ENCODE measurements at places on chromosomes 12 and 14.

DNA sequence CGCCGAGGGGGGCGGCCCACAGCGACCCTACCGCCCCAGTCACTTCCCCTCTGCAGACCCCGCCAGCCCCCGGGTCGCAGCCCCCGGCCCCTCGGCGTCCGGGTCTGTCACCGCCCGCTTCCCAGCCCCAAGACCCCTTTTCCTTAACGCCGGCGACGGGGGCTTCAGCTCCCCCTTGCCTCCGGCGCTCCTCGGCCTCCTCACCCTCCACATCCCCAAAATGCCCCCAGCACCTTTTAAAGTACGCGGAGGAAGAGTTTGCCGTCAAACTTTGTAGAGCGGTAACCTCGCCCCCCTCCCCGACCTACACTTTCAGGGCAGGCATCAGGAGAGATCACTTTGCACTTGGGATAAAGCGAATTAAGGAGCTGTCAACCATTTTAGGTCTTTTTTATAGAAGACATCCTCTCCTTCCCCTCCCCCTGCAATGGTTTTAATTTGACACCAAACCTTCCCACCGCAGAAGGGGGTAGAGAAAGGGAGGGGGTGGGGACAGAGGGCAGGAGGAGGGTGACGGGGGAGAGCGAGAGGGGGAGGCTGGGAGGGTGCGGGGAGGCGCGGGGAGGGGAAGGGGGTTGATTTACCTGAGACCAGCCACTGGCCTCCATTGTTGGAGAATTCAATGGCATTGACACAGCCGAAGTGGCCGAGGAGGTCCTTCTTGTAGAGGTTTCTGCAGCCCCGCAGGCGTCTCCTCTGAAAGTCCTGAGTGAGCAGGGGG lies 578 bp downstream of the DCAF5 start:
- DNase-seq = peak; percentile 32

- DNase-seq = no peak
These were observed 4.8 kb upstream of the AEBP2 start for GRCh38 chr12:19434538-19434937.

DNA sequence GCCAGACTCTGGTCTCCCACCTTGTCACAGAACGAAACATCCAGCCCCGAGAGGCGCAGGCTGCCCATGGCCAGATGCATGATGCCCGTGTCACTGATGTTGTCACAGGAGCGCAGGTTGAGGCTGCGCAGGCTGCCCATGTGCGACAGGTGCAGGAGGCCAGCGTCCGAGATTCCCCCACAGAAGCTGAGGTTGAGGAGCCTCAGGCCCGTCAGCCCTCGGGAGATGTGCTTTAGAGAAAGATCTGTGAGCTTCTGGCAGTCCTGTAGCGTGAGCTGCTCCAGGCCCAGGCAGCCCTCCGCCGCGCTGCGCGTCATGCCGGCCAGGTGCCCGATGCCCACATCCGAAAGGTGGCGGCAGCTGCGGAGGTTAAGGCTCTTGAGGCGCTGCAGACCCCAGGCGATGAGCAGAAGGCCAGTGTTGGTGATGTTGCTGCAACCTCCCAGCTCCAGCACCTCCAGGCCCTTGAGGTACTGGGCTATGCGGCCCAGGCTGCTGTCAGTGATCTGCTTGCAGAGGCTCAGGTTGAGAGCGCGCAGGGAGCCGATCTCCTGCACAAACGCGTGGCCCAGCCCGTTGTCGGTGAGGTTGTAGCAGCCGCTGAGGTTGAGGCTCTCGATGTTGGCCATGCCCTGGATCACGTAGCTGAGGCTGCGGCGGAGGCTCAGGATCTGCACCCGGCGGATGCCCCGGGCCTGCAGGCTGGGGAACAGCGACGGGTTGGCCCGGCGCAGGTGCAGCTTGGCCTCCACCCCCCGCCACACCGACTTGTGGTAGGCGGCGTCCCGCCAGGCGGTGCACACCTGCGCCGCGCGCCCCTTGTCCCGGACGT lies 991 bp downstream of the FBXL14 start:
- DNase-seq = peak; percentile 61

- DNase-seq = no peak
These were observed 187.9 kb upstream of the PLXNC1 start for GRCh38 chr12:93960521-93960920.

GRCh38 chr12:27505761-27506160 lies 18.2 kb upstream of the PPFIBP1 start:
- no peak for DNase-seq

GRCh38 chr12:26212396-26212795 lies 17.0 kb downstream of the SSPN start:
- no peak for DNase-seq

- DNase-seq = no peak
These were observed 25.1 kb downstream of the KCNC2 start for GRCh38 chr12:75184516-75184915.

Data from activated CD4-positive, CD25-positive, alpha-beta regulatory T cell (primary cell).